ENCODE measurements at places on chromosomes 13 and 19.

DNA sequence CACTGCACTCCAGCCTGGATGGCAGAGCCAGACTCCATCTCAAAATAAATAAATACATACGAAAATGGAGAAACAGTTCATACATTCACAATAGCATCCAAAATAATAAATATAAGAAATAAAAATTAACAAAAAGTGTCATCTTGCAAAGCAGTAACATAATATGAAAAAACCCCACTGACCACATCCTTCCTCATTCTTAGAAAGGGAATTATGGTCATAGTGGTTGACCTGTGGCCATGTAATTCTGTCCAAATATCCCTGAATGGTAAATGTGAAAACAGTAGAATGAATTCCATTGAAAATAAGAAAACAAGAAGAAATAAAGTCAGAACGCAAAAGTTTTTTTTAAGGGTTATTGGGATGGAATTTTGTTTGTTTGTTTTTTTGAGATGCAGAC lies 7.0 kb upstream of the CDC42EP5 start:
- no peak for DNase-seq

DNA sequence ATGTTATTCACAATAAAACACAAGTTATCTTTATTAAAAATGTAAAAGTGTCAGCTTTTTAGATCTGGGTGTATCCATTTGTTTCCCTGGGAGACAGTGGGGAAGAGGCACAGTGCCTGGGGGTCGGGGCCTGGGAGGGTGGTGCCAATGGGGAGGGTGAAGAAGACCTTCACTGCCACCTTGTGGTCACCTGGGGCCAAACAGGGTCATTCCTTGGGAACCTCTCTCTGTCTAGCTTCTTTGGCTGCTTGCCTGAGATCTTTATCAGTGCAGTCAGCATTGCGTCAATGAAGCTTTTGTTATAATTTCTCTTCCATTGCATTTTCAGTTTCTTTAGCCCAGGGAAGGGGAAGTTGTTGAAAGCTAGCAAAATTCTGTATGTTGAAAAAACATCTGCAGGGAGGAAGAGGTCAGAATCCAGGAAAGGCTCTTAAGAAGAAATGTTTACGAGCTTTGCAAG lies 39.1 kb downstream of the PCDH8 start:
- DNase-seq = peak; percentile 54

GRCh38 chr13:72540881-72541280 lies 186.5 kb downstream of the MZT1 start:
- DNase-seq = no peak

DNA sequence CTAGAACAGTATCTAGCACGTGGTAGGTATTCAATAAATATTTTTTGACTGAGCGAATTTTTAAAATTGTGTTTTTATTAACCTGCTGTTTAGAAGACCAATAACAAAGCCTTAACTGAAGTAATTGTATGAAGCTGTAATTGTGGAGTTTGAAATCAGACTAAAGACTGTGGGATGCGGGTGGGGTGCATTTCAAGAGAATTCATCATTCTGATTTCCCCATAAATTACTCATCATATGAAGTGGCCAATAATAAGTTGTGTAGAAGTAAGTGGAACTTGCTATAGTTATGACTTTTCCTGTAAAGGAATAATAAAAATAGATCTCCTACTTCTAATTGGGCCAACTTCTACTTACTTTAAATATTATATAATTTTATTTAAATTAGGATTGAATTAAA lies 449.3 kb downstream of the PCDH9 start:
- DNase-seq = peak; percentile 43

- no peak for DNase-seq
Measured at GRCh38 chr13:73991884-73992283, 142.3 kb downstream of the KLF12 start.

DNA sequence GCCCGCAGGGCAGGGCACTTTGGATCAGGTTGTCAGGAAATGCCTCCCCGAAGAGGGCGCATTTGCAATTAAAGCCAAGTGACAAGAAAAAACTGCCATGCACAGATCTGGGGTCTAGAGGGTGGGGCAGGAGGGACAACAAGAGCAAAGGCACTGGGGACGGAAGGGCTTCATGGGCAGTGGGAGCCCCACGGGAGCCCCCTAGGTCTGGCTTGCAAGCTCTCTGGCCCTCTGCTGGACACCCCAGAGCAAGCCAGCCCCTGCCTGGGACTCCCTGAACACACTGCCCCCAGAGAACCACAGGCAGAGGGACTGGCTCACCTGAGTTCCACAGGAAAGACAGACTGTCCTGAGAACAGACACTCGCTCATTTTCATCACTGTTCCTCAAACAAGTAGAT lies 30.2 kb upstream of the C19orf12 start:
- no peak for DNase-seq

DNA sequence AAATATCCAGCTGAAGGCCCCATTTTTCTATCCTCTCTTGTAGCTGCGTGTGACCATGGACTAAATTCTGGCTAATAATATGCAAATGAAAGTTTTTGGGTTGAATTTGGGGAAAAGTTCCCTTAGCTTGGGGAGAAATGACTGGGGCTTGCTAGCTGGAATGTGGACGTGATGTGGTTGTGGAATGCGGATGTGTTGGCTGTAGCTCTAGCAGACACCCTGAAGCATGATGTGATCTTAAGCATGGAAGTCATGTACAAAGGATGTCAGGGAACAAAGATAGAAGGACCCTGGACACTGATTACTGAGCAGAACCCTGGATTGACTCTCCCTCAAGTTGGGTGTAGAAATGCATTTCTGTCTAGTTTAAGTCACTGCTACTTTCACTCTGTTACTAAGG lies 25.4 kb upstream of the SCEL start:
- DNase-seq = no peak

DNA sequence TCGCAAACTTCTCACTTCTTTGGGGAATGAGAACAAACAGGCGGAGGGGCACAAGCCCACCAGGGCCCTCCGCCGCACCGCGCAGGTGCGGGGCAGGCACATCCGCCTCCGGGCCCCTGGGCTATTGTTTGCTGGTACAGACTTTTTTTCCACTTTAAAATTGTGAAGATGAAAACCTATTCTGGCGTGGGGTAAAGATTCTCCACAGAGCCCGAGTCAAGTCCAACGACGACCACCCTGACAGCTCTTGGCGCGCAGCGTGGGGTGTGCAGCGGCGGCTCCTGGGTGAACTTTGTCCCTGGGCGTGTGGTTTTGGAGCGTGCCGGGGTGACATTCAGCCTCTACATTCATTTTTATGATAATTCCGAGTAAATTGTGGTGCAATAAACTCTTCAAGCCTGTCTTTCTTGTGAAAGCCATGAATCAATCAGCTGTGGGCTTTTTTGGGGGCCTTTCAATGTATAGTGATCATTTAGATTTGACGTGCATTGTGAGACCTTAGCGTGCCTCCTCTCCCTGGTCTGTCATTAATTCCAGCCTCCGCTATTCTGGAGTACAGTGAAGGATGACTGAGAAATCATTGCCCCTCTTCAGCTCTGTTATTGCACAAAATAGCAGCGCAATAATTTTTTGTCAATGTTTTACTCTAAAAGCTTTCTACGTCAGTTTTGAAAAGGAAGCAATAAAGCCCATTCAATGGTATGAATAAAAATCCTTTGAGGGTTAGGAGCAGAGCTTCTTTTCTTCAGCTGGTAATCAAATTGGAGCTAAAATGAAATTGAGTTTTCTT lies 90.0 kb downstream of the TEX29 start:
- DNase-seq = no peak

DNA sequence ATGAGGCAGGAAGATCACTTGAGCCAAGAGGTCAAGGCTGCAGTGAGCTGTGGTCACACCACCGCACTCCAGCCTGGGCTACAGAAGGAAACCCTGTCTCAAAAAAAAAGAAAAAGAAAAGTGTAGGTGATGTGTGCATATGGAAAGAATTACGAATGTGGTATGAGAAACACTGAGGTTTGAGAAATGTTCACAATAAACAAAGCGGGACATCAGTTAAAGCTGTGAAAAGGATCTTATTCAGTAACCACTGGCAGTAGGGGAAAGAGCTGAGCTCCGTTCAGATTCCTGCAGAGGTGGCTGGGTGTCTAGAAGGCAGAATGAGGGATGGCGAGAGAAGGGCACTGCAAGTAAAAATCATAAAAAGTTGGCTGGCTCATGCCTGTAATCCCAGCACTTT lies 4.1 kb upstream of the IGSF23 start:
- DNase-seq = no peak

DNA sequence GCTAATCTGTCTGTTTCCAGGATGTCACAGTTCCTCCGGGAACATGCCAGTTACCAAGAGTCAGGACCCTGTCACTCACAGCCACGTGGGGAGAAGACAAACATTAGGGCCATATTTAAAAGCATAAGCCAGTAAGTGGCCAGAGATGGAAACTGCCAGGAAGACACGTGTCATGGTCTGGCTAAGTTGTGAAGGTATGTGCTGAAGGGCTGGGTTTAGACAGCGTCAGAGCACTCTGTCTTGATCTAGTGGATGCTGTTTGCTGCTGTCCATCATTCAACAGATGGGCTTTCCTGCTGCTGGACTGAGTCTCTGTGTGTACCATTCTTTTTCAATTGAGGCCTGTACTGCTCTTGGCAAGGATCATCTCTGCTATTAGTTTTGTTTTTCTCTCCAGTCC lies 128.6 kb downstream of the HS6ST3 start:
- DNase-seq = no peak

GRCh38 chr19:44744871-44745332 lies 3.6 kb upstream of the BCL3 start:
- no peak for DNase-seq

- peak; percentile 57 for DNase-seq
Measured at GRCh38 chr13:75812751-75813181, 176.6 kb downstream of the LMO7 start.

DNA sequence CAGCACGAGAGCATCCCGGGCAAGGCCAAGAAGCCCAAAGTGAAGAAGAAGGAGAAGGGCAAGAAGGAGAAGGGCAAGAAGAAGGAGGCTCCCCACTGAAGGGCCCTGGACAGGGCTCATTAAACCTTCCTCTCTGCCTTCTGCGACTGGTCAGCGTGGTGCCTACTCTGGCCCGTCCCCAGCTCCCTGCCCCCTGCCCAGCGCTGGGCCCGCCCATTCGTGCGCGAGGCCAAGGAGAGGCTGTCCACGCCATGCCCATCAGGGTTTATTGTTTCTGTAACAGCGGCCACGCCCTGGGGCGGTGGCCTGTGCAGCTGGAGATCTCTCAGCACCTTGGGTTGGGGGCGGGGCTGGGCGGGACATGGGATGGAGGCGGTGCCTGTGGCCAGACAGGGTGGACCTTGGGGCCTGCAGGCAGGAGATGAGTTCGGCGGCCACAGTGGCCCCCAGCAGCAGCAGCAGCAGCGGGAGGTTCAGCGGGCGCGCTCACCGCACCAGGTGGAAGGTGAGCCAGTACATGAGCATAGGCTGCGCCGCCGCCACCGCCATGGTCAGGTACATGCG lies 897 bp downstream of the C19orf33 start:
- no peak for DNase-seq

DNA sequence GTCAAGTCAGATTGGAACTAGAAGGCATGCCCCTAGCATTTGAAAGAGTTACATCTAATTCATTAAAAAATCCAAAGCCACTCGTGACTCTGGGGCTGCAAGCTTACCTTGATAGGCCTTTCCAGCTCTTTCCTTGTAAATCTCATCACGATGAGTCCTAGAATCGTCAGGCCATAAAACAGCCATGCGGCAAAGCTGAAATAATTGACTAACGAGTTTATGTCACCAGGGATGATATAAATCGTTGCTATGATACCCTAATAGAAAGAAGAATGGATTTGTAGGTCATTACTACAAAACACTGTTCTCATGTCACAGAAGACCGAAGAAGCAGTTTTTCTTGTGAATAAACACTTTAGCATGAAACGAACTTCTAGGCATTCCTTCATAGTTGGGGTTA lies 27.5 kb downstream of the SLC7A9 start:
- no peak for DNase-seq

GRCh38 chr13:97258801-97259200 lies 36.7 kb downstream of the MBNL2 start:
- DNase-seq = peak; percentile 58

DNA sequence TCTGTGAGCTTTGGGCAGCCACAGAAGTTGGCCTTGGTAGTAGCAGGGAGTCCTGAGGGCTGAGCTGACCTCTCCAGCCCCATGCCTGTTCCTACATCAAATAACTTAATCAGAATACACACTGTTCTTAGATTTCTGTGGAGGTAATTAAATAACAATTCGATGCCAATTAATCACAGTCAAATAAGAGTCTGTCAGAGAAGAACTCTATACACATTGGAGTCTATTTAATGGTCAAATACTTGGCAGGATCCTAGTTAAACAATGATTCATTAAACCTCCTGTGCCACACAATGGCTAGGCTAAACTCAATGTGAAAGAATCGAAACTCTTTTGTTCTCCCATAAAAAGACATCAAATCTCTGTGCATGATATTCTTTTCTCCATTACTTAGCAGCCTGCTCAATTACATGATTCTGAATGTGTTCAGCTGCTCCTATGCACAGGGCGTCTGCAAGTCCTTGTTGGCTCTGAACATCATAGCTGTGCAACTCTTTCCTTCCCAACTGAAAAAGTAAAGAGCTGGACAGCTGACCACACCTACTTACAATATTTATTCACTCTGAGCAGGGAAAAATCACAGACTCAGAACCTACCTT lies 173.1 kb downstream of the ABCC4 start:
- DNase-seq = no peak

DNA sequence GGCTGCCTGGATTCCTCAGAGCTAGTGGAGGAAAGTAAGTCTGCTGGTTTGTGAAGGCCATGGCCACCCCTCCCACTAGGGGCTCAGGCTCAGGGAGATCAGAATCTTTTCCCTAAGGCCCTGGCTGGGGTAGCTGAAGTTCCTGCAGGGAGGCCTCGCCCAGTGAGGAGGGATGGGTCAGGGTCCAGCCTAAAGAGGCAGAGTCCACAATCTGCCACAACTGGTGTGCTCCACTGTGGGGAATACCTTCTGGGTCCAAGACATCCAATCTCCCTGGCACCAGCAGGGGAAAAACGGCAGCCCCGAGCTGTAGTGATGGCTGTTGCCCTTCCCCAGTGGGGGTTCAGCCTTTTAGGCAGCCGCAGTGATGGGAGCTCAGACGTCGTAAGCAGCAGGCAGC lies 23.2 kb downstream of the IGFL3 start:
- no peak for DNase-seq

DNA sequence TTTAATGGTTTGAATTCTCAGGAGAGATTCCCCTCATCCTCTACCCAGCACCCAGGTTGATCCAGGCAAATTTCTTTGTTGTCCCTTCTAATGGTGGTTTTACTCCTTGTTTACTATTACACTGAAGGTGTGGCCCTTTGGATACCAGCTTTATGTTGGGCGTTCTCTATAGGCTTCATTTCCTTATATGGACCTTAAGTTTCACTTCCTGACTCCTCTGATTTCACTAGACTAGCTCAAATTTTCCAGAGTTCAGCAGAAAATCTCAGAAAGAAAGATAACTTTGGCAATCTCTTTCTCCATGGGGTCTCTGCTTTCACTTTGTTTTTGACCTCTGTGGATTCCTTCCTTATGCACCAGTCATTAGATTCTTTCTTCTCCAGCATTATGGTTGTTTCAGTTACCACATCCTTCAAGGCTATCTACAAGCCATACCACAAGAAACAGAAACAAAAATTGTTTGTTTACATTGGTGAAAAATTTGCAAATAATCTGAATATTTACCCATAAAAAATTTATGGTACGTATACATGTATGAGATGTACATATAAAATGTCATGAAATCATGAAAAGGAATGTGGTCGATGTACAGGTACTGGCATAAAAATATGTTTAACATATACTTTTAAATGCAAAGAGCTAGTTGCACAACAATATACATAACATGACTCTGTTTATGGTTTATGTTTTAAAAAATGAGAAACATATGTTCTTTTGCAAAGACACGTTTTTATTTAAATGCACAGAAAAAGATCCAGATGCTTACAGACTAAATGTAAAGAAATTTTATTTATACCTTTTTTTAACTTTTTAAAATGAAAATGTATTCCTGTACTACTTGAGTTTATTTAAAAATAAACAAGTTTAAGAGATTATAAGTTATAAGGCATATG lies 212.6 kb downstream of the LACC1 start:
- no peak for DNase-seq

All from fibroblast of pulmonary artery (primary cell).